Suppressor macrophage treated with lipopolysaccharide for 4 hours (primary cell): ENCODE measurements at places on chromosomes 2 and 18.

GRCh38 chr2:30862054-30862651 lies 54.9 kb upstream of the CAPN13 start:
- peak; percentile 81 for DNase-seq

DNA sequence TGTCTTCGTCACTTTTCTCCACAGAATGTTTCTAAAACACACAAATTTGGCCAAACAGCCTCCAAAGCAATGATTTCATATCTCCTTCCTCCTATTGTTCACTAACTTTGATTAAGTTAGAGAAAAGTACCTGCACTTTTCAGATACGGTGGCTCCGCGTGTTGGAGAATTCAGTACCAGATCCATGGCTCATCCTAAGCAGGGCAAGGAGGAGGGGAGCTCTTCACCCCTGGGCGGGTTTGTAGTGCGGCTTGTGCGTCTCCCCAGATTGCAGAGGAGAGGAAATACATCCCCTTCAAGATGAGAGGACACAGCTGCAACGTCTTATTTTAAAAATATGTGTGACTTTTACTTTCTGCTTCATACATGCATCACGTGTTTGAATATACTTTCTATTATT lies 333.0 kb downstream of the AGAP1 start:
- no peak for DNase-seq

- DNase-seq = no peak
Measured at GRCh38 chr18:44637210-44638033, 43.3 kb upstream of the SETBP1 start.

DNA sequence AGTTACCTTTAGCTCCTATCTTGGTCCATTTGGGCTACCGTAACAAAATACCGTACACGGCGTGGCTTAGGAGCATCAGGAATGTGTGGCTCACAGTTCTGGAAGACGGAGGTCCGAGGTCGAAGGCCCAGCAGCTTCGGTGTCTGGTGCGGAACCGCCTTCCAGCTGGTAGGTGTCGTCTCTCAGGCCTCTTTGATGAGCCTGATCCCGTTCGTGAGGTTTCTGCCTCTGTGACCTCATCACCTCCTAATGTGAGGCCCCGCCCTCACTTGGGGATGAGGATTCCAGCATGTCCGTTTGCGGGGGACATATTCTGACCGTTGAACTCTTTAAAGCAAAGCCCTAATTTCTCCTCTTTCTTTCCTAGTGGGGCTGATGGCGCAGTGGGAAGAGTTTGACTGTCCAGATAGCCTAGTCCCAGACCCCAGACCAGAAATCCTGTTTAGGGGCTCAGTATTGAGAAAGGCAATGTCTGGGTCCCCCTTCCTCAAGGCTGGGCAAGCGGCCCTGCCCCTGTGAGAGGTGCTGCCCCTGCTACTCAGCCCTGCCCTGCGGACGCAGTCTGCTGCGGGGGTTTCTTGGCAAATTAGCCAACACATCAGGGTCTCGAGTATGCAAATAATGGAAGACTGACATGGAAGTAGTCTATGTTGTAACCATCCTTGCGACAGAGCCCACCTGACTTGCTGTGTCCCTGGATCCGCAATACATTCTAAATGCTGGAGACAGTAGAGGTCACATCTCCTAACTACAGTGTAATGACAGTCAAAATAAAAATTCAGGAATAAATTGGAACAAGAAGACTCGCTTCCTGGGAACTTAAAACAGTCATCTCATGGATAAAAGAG lies 128.0 kb downstream of the ASB1 start:
- peak; percentile 44 for DNase-seq

DNA sequence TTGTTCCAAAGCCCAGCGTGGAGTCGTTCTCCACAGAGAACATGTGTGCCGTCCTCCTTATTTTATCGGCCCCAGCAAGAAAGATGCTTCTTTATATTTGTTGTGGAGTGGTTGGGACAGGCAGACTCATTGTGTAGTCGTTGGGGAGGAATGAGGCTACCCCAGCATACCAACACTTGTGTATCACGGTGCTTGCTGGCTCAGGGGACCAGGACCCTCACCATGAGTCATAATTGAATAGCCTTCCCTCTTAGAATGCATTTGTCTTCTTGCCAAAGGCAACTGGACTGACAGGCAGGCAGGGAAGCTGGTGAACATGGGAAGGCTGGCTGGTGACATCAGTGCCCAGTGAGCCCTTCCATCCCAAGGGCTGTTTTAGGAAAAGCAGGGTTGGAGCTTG lies 4.7 kb downstream of the CAPN10 start:
- DNase-seq = no peak

DNA sequence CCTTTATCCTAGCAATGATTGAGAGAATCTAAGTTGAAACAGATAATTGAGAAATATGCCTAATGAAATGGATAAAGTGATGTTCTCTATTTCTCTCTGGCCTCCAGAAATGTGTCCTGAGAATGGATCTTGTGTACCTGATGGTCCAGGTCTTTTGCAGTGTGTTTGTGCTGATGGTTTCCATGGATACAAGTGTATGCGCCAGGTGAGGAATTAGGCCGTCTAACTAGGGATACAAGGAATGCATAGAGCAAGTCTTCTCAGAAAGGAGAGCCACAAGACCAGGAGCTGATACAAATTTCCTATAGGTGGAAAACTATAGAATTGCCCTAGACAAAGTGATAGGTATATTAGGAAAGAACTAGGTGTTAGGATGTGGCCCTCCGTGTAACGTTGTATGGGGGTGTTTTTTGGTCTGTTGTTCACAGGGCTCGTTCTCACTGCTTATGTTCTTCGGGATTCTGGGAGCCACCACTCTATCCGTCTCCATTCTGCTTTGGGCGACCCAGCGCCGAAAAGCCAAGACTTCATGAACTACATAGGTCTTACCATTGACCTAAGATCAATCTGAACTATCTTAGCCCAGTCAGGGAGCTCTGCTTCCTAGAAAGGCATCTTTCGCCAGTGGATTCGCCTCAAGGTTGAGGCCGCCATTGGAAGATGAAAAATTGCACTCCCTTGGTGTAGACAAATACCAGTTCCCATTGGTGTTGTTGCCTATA lies 592 bp upstream of the CAD start:
- no peak for DNase-seq

GRCh38 chr18:10841203-10841602 lies 308.2 kb downstream of the PIEZO2 start:
- DNase-seq = no peak

DNA sequence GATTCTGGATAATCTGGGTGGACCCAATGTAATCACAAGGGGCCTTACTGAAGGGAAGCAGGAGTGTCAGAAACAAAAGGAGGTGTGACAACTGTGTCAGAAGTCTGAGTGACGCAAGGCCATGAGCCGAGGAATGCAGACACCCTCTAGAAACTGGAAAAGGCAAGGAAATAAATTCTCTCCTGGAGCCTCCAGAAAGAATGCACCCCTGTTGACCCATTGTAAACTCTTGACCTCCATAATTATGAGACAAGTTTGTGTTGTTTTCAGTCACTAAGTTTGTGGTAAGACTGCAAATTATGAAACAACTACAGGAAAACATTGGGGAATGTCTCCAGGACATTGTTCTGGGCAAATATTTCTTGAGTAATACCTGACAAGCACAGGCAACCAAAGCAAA lies 47.3 kb upstream of the B3GNT7 start:
- DNase-seq = no peak

GRCh38 chr2:36859366-36859792 lies 107.0 kb downstream of the STRN start:
- DNase-seq = no peak

DNA sequence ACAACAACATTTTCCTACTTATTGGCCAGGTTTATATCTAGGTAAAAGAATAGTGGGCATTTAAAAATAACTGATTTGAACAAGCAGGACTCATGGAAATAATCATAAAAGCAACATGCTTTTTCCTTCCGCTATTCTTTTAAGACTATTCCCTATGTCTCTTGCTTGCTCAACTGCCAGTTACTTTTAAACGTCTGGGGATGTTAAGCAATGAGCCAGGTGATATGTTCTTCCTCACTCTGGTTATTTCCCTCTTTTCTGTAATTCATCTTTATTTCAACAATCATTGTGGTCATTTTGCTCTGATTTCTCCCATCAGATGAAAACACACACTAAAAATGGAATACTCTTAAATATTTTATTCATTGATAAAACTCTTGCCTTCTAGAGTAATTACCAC lies 33.4 kb upstream of the SLC8A1 start:
- DNase-seq = no peak

DNA sequence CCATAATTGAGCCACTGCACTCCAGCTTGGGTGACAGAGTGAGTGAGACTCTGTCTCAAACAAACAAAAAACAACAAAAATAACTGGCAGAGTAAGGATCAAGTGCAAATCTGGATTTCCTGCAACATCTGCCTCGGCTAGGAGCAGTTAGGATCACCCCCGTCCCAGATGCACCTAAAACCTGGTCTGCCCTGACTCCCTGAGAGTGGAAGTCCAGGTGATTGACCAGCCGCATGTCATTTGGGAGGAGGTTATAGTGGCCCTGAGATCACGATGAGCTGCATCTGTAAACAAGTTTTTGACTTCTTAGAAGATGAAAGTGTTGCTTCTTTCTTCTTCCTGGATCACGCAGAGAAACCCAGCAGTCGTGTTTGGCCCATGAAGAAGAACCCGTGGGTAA lies 5.0 kb upstream of the ESPNL start:
- no peak for DNase-seq

GRCh38 chr2:239143858-239144712 lies 256.7 kb downstream of the HDAC4 start:
- DNase-seq = peak; percentile 49

DNA sequence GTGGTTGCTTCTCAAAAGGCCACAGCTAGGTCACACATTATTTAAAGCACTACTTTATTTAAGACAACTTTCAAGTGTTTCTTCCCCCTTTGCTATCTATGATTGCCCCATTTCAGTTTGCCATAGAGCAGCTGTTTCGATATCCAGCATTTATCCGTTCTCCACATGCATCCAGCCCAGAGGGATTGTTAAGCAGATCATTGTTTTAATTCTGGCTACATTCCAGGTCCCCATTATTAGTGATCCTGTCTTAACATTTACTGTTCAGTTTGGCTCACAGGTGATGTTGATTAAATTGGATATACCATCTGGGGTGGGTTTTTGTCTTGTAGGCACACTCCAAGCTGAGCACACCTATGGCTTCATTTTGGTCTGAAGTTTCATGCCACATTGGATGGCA lies 638.7 kb downstream of the ZEB2 start:
- no peak for DNase-seq

DNA sequence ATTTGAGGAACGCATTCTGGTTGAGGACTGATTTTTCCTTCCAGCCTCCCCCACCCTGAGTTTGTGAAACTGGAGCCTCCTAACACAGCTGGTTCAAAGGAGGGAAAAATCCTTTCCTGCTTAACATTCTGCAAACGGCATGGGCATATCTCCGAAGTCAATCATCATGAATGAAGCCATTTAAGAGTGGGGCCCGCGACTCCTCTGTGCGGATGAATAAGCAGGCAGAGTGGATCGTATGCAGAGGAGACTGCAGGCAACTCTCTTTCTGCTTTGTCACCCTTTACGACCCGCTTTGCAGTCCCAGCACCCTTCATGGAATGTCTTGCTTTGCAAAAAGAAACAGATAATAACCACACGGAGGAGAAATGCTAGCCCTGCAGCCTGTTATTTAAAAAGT lies 305.2 kb downstream of the CLIP4 start:
- no peak for DNase-seq

GRCh38 chr2:118988706-118989105 lies 46.7 kb downstream of the MARCO start:
- no peak for DNase-seq

- no peak for DNase-seq
Measured at GRCh38 chr2:16223161-16223840, 283.0 kb downstream of the MYCN start.

DNA sequence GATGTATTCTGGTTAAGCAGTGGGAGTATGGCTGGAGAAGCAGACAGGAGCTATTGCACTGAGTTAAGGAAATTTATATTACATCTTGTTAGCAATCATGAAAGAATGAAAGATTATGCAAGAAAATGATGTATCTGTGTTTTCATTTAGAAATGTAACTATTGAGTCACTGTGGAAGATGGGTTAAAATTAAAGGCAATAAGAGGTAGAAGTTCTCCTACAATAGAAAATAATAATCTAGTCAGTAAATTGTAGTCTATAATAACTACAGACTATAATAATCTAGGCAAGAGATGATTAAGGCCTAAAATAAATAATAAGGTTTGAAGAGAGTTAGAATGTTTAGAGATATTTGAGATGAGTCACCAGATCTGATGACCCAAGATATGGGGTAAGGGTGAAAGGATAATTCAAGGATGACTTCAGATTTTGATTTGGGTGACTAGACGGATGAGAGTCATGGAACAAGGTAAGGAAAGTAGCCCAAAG lies 371.9 kb upstream of the KCNH7 start:
- DNase-seq = no peak

DNA sequence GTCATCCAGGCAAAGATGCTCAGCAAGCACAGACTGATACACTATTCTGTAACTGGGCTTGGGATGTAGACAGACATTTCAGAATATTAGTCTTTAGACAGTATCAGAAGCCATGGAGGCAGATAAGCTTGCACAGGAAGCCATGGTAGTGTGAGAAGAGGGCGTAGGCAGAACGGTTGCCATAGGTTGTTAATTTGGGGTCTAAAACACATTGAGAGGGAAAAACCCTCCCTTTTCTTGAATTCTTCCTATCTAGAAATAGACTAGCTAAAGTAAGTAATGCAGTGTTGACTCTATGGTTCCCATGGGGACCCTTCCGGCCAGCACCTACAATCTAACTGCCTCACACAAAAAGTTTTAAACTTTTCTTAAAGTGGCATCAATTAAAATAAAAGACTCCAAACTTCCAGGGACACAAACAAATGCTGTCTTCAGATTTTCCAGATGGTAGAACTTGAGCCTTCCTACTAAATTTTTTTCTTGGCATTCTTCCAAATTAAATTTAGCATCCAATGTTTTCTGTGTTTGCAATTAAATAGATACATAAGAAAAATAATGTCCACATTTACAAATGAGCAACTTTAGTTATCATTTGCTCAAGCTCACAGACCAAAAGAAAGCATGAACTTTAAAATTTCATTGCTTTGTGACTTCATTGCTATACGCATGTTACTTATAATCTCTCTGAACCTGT lies 1.9 kb downstream of the PRKRA start:
- DNase-seq = no peak

GRCh38 chr18:22214731-22215528 lies 45.5 kb downstream of the GATA6 start:
- DNase-seq = no peak

- DNase-seq = no peak
Measured at GRCh38 chr18:32439241-32439640, 31.4 kb downstream of the GAREM1 start.

GRCh38 chr2:42961385-42961811 lies 169.0 kb upstream of the HAAO start:
- DNase-seq = no peak

- no peak for DNase-seq
Measured at GRCh38 chr18:48818329-48819254, 132.2 kb downstream of the SMAD7 start.
